Stimulated activated CD8-positive, alpha-beta memory T cell treated with anti-CD3 and anti-CD28 coated beads, Interleukin-7, amount 100 ng/mL, for 1 hour (primary cell): ENCODE measurements at places on chromosomes 11 and 22.
A peak's percentile ranks its signal among the peaks of the same experiment; 100 is the strongest.

DNA sequence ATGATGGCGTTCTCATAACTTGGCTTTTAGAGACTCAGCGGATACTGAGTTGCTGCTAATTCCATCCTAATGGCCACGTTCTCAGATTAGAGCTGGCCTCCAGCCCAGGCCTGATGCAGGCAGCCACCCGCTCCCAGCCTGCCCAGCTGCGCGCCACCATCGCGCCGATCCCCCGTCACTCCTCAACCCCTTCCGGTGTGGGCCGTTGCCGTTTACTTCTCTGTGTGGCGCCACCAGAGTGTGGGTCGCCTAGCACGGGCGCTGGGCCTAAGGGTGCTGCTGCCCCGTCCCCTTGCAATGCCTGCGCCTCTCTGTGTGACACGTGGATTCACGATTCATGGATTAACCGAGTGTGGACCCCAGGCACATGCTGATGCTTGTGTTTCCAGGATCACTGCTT, 1116.0 kb downstream of the BRD1 start:
- DNase-seq = no peak

DNA sequence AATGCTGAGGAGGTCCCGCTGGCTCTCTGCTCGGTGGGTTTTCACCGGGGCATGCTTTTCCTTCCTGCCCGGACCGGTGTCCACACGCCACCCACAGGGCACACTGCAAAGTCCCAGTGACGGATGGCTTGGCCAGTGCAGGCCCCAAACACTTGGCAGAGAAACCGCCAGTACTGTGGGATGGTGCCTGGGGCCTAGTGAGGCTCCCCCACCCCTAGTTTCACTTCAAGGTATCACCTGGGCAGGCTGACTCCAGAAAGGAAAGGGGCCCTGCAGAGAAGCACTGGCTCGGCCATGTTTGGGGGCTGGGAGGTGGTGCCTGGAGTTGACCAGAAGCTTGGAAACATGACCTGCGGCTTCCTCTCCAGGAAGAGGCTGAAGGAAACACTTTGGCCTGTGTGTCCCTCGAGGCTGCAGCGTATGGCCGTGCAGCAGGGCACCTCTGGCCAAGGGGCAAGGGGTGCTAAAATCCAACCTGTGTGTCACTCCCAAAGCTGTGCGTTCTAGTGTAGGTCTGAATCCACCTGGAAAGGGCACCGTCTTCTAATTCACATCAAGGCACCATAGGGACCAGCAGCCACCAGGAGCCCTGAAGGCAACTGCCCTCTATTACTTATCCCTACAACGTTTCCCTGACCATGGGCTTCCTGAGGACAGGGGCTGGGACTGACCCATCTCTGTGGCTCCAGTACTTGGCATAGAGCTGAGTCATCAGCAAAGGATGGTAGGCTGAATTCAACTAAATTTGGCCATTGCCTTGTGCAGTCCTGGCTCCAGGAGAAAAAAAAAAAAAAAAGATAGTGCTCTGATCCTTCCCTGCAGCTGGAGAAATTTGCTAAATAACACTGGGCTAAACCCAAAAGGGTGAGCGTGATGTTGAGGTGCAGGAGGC, 22.6 kb downstream of the TPBGL start:
- DNase-seq = no peak

- DNase-seq = no peak
Measured at GRCh38 chr11:66614073-66614472, 2.4 kb upstream of the RBM14 start.

DNA sequence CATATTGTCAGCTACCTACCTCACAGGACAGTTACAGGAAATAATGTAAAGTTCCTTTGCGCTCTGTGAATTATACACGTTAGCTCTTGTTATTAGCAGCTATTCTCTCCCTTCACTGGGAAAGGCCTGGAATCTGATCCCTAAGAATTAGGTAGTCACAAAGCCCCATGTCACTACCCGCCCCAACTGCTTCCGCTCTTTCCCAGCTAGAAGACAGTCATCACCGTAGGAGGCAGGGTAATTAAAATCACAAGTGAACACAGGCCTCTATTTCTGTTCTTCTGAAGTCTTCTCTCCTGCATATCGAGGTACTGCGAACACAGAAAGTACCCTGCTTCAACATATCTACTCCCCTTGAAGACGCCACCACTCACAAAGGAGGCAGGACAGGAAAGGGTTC, 12.6 kb upstream of the AHNAK start:
- DNase-seq = no peak

DNA sequence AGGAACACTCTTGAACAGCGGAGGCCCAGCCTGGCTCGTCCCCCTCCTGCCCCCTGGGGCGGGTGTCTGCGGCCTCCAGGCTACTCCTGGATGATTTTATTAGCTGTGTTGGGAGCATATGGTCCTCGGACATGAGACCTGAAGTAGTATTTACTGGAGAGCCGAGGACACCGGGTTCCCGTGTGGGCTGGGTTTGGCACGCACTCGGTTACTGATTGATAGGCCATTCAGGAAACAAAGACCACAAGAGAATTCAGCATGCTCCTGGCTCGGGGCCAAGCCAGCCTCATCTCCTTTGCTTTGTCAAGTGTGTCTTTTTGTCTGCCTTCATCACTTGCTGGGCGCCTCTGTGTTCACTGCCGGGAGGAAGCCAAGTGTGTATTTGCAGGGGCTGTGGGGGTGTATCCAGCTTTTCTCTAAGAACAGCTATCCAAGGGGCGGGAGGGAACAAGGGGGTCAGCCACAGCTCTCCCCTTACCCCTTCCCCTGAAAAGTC, 9.7 kb downstream of the FXYD2 start:
- peak; percentile 71 for DNase-seq

DNA sequence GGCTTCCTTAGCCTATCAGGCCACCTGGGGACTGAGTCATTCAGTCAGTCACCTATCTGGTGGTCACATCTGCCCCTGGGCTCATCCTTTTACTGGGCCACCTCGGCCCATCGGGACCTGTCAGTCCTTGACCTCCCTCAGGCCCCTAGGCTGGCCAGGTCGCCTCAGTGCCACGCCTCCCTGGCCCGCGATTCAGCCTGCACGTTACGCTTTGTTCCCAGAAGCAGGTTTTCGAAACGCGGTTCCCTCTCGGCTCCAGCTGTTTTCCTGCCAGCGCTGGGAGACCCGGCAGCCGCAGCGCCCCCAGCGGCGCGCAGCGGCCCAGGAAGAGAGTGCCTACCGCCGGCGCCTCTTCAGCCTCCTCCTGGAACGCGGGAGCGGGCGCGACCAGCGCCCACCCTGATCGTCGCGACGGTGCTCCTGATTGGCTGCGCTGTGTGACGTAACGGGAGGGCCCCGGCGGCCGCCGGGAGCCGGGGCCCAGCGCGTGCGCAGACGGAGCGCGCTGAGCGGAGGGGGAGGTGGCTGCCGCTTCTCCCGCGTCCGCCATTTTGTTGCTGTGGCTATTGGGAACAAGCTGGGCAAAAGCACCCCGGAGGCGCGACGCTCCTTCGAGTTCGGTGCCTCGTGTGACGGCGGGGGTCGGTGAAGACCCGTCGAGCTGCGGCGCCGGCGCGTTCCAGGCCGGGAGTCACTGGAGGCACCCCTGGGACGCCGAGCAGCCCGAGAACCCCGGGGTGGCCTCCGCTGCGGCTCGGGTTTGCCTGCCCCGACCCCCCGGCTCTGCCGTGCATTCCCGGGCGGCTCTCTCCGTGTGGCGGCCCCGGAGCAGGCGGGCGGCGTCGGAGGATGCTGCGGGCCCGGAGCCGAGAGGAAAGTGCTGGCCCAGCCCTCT, at the start of gene CRKL:
TSS of gene CRKL (plus strand) at position 492 of the 895 bp plus-strand sequence. CDS start 528 bp downstream, outside the sequence.
- DNase-seq = peak; percentile 94

- DNase-seq = no peak
Measured at GRCh38 chr11:59553323-59553722, 42.0 kb downstream of the OR4D9 start.

DNA sequence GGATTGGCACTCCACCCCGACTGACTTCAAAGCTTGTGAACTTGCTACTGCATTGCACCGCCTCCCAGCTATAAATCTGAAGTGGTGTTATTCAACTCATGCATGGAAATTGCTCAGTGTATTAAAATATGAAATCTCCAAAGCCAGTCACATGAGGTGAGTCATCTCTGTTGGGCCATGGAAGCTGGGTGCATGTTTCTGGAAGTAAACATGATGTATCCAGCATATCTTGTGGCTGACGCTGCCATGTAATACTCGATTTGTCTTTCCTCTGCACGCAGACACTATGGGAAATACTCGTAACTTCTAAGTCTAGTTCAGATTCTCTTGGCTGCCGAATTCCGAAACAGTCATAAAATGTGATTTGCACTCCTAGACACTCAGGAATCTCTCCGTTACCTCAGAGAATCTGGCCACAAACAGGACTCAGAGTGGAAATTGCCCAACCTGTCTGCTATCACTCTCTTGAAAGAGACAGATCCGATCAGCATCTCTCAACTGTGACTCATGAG, 154.9 kb upstream of the MPPED2 start:
- no peak for DNase-seq

DNA sequence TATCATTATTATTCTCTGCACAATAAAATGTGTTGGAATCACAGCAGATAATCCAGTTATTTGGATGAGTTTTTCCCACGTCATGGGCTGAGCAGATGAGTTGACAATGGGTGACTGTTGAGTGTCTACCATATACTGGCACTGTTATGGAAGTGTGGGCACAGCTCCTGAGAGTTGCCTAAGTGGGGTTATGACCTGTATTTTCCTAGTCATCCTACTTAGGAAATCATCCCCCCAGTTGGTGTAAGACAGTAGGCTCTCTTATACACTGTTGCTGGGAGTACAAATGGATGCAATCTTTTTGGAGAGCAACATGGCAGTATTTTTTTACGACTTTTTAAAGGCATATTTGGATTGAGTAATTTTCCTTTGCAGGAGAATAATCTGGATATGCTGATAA, 66.4 kb downstream of the TRAF6 start:
- DNase-seq = no peak

DNA sequence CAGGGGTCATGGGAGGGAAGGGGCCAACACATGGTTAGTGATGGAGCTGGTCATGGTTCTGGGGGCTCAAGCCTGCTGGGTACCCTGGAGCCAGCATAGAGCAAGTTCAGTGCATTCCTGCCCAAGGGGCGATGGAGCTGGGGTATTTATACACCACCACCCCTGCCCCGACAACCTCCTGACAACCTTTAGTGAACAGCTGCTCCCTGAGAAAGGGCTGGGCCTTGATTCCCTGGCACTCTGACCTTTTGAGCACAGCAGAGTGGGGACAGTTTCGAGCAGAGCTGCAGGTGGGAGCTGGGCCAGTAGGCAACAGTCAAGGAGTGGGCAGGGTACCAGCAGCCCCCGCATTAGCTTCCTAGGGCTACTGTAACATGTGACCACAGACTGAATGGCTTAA, 6.0 kb downstream of the PARVG start:
- DNase-seq = no peak

DNA sequence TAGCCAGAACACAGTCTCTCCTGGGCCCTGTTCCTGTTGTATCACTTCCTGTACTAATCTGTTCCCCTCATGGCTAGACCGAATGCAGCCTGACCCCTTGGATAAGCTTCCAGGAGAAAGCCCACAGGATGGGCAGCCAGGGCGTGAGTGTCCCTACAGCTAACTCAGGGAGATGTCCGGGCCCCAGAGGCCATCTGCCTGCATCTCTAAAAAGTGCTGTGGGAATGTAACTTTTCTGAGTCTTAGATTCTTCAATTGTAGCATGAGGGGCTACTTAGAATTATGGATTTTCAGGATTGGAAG, 7.7 kb upstream of the MALAT1 start:
- DNase-seq = no peak

GRCh38 chr11:119797123-119797611, 68.2 kb upstream of the NECTIN1 start:
- DNase-seq = no peak

GRCh38 chr11:105929084-105929955, 92.7 kb downstream of the MSANTD4 start:
- DNase-seq = no peak

DNA sequence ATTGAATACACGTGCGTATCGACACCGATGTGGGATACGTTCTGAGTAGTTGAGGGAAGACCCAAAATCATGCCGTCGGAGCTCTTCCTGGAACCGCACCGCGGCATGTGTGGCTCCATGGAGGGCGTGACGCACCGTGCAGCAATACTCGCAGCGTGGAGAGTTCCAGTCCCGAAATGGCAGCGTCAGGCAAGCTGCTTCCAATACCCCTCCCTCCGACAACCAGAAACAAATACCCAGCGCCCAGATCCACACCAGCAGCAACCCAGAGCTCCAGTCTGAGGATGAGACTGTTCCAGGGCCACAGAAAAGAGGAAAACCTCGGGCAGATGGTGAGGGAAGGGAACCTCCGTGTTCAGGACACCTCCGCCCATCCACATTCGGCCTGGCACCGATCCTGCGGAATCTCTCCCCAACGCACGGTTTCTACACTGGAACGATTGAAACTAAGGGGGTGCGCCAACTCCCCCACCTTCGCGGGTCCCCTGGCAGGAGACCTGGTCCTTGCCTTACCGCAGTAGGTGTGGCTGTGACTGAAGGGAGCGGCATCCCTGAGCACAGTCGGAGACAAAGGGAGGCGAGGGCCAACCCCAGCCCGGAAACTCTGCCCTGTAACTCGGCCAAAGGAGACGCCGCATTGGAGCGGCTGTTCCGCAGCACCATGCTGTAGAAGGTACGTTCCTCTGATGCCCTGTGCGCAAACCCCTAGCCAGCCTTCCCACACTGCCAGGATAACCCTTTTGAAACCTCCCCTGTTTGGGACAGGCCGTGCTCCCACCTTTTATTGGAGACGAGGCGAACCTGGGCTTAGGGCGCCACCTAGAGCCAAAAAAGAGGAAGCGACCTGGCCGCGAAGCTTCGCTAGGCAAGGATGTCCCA, 28.2 kb downstream of the DBX1 start:
- no peak for DNase-seq

DNA sequence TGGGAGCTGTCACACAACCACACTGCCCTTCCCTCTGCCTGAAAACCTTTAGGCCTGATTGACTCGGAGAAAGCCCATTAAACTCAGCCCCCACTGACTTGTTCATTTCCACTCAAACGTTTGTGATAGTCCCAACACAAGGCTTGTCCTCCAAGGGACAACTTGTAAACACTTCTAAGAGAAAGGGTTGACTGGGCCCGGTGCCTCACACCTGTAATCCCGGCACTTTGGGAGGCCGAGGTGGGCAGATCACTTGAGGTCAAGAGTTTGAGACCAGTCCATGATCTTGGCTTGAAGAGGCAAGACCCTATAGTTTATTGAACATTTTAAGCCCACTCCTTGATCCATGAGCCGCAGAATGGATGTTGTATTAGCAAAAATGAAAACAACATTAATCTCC, 63.3 kb upstream of the PRODH start:
- DNase-seq = no peak

DNA sequence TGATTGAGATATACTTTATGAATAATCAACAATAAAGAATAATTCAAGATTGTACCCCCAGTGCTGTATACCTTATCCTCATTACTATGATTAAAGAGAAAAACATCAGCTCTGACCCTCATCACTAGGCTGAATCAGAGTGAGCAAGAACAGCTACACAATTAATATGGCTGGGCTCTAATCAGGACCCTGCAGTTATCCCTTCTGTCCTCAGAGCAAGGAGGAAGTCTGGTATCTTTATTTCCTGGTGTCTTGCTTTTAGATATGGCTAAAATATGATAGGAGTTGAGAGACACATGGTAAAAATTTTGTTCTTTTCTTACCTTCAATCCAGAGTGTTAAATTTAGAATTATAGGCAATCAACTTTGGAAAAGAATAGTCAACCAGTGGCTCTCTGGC, 28.6 kb upstream of the GAB2 start:
- DNase-seq = no peak
